Chondrocyte (in vitro differentiated cells): ENCODE measurements at places on chromosomes 16 and 17. TPM values are rescaled to one million over a fixed set of nuclear protein-coding genes. Genes with fewer than 3 reads are reported as not detected.

GRCh38 chr17:40645291-40645690 is 2.3 kb downstream of the SMARCE1 start:
- H3K4me1 ChIP-seq: peaks cover 35% of the 10 kb centered on the region
- no peaks in the 10 kb centered on the region for H3K27me3 ChIP-seq
- H3K4me3 ChIP-seq: no peak overlapping the region
- peaks cover 24% of the 10 kb centered on the region for H3K36me3 ChIP-seq
- H3K27ac ChIP-seq: no peak overlapping the region

- H3K27ac ChIP-seq: no peak overlapping the region
- H3K4me3 ChIP-seq: no peak overlapping the region
- H3K4me1 ChIP-seq: peaks cover 11% of the 10 kb centered on the region
These were observed 5.4 kb downstream of the SCPEP1 start for GRCh38 chr17:56983366-56983765.

DNA sequence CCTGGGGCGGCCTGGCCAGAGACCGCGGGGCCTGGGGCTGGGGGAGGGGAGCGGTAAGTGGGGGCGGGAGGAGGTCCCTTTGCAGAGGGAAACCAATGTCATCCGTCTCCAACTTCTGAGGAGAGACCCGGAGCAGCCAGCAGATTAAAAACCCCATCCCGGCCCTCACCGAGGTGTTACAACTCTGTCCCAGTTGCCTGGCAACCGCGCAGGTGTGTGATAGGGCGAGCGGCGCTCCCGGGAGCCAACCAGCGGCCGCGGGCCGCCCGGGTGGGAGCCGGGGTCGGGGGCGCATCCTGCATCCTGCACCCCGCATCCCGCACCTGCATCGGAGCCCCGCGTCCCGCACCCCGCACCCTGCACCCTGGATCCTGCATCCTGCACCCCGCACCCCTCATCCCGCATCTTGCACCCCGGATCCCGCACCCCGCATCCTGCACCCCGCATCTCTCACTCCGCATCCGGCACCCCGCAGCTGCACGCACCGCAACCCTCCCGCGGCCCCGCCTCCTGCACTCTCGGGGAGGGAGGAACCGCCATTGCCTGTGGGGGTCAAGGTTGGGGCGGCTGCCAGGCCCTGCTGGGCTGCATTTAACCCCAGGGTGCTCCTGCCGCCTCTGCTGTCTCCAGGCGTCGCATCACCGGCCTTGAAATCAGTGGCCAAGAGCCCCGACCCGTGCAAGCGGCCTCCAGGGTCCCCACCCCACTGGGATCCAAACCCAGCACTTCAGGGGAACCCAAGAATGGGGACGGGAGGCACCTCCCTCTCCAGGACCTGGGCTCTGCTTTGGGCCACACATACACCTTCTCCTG is 47.3 kb downstream of the RTN4RL1 start:
- no peak for DNase-seq
- H3K27ac ChIP-seq: no peak overlapping the region
- H3K4me1 ChIP-seq: peaks cover 2% of the 10 kb centered on the region
- H3K4me3 ChIP-seq: no peak overlapping the region

GRCh38 chr17:18158022-18158600 is 25.5 kb upstream of the ALKBH5 start:
- DNase-seq: no peak
- H3K27me3 ChIP-seq: peaks cover 2% of the 10 kb centered on the region
- no peaks in the 10 kb centered on the region for H3K36me3 ChIP-seq
- H3K4me3 ChIP-seq: no peak overlapping the region
- no peak overlapping the region for H3K27ac ChIP-seq
- peaks cover 3% of the 10 kb centered on the region for H3K4me1 ChIP-seq

DNA sequence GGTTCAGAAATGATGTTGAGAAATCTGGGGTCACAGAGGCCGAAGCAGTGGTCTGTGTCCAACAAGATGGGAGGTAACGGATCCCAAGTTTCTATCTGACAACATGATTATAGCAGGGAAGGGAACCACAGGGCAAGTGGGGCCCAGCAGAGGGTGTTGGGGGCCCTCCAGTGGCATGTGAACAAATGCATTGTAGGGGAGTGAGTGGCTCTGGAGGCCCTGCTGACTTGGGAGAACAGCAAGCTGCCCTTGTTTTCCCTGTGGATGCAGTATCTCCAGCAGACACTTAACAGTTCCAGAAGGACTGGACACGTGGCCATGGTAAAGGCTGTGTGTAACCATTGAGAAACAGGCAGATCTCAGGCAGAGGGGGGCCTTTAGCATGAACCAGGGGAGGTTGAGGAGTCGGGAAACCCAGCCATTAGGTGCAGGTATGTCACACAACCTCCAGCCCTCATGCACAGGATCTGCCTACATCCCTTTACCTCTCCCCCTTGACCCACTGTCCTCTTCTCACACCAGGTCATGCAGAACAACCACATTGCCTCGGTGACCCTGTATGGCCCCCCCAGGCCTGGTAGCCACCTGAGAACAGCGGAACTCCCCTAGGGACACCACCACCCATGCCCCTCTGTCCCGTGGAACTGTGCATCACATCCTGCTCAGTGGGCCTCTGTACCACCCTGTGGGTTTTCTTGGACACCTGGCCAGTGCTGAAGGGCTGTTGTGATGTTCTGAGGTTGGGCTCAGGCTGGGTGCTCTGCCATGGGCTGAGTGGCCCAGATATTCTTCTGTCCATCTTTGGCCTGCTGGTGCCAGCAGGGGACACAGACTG is 4.1 kb downstream of the B3GNT9 start:
- no peaks in the 10 kb centered on the region for H3K27me3 ChIP-seq
- peak overlapping the region; percentile 24 for H3K27ac ChIP-seq
- no peak overlapping the region for H3K4me3 ChIP-seq

DNA sequence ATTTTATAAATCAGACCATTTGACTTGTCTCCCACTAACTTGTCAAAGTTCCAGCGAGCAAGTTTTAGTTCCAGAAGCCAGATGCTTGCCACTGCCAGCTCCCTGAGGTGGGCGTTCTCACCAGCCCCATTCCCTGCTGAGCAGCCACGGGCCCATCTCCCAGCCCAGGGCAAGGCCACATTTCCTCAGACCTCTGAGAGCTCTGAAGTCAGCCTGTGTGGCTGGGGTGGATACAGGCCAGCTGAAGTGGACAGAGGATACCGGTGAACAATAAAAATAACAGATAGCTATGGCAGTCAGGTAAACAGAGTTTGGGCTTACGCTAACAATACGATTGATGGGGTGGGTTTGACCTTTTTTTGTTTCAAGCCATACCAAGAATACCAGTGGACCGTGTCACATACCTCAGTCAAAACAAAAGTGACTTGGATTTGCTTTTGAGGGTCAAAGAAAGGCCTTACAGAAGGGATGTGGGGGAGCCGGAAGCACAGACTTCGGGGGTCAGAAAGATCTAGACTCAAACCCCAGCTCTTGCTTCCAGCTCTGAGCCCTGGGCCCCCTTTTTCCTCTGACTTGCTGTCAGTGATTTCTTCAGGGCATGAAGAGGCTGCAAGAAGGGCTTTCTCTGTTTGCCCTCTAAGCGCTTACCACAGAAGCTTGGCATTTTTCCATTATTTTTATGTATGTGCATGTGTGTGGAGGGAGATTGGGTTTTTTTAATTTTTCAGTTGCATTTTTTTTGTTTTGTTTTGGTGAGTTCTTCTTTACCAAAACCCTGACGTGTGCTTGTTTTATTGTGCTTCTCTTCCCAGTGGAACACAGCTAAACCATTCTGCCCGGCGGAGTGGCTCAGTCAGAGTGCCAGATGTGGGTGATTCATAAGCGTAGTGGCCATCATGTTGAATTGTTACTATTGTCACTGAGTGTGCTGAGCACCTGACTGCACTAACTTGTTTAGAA is 109.9 kb downstream of the GNAO1 start:
- peak; percentile 27 for DNase-seq
- H3K27me3 ChIP-seq: peaks cover 12% of the 10 kb centered on the region
- H3K36me3 ChIP-seq: no peaks in the 10 kb centered on the region

Gene SDR42E2
- total RNA-seq: not detected in 3 replicates

GRCh38 chr16:70684146-70685060 is 1.4 kb downstream of the MTSS2 start:
- H3K4me1 ChIP-seq: peaks cover 63% of the 10 kb centered on the region
- peak overlapping the region; percentile 57 for H3K27ac ChIP-seq
- peak overlapping the region; percentile 82 for H3K4me3 ChIP-seq
- H3K27me3 ChIP-seq: no peaks in the 10 kb centered on the region
- DNase-seq: peak; percentile 91

- H3K27ac ChIP-seq: no peak overlapping the region
- no peak for DNase-seq
- H3K27me3 ChIP-seq: no peaks in the 10 kb centered on the region
- peaks cover 6% of the 10 kb centered on the region for H3K36me3 ChIP-seq
- no peak overlapping the region for H3K4me3 ChIP-seq
These were observed 36.8 kb downstream of the CPD start for GRCh38 chr17:30415491-30415890.

Gene HAGHL
- 7.9 to 20.6 TPM (median 15.0 TPM) in 3 replicates for total RNA-seq

- peaks cover 29% of the 10 kb centered on the region for H3K36me3 ChIP-seq
- no peak overlapping the region for H3K4me3 ChIP-seq
- H3K4me1 ChIP-seq: peaks cover 11% of the 10 kb centered on the region
- DNase-seq: no peak
These were observed 41.4 kb upstream of the PITPNM3 start for GRCh38 chr17:6597727-6598126.

- no peak for DNase-seq
- no peak overlapping the region for H3K4me3 ChIP-seq
- peaks cover 23% of the 10 kb centered on the region for H3K36me3 ChIP-seq
- H3K27me3 ChIP-seq: no peaks in the 10 kb centered on the region
- H3K27ac ChIP-seq: no peak overlapping the region
- peaks cover 16% of the 10 kb centered on the region for H3K4me1 ChIP-seq
These were observed 41.8 kb downstream of the BRD7 start for GRCh38 chr16:50326835-50327465.
